Suppressor macrophage treated with lipopolysaccharide for 4 hours (primary cell): ENCODE measurements at places on chromosomes 4 and X.

- no peak for DNase-seq
Observed at GRCh38 chr4:168854350-168854921, 155.6 kb downstream of the CBR4 start.

GRCh38 chr4:162685410-162685809 lies 481.3 kb downstream of the NAF1 start:
- DNase-seq: no peak

DNA sequence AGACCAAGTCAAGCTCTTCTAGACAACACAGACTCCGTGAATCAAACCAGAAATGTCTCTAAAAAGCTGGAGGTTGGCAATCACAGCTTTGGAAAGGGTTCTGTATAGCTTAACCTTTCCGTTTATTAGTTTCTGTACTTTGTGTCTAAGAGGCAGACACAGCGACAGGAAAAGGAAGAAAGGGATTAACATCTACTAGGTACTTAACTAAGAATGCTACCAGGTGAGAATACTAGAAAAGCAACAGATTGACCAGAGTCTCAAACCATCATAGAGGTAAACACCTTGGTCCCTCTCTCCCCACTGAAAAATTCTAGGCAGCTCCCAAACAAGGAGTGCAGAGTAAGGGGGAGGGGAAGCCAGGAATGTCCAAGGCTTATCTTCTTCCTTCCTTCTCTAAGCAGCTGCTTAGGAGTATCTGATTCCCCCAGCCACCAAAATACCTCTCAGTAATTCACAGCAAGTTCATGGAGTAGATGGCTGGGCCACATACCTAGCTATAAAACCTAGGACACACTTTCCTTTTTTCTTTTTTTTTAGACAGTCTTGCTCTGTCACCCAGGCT lies 80.8 kb downstream of the APBB2 start:
- no peak for DNase-seq

GRCh38 chr4:155881555-155881954 lies 15.5 kb upstream of the ASIC5 start:
- DNase-seq: no peak

GRCh38 chr4:1495416-1496115 lies 89.3 kb upstream of the NKX1-1 start:
- no peak for DNase-seq

DNA sequence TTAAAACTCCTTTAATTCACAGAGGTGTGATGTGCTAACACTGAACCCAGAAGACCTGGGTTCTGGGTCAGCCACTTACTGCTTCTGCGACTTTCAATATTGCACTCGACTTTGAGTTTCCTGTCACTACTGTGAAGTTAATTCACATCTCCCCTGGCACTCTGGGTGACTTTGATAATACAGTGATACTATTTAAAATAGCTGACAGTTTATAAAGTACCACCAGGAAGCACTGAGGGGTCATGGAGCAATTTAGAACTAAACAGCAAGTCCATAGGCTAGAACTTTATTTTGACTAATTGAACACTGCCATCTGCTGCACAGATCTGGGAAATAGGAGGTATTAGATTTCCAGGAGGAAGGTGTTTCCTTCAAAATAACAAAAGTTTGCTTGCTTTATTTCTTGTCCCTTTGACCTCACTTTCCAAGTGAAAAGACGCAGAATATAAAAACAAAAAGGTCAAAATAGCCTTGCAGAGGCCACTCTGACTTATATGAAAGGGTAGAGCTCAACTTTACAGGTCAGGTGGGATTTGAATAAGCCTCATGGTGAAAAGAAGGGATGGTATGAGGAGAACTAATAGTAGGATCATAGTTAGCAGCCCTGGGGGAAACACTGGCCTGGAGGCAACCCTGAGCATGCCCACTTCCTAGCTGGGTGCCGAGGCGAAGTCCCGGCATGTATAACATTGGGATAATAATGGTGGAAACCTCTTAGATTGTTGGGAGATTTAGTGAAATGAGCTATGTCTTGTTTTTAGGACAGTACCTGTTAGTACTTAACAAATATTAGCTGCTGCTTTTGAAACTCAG lies 53.4 kb downstream of the ZNF518B start:
- DNase-seq: peak; percentile 30

- DNase-seq: no peak
Observed at GRCh38 chrX:13022926-13023325, 21.5 kb downstream of the FAM9C start.
